ENCODE measurements at places on chromosomes 5 and 9. TPM values are rescaled to one million over a fixed set of nuclear protein-coding genes. Genes with fewer than 3 reads are reported as not detected.

The MYORG gene
- polyA plus RNA-seq: 6.7 TPM

The SLC4A9 gene
- 46.5 TPM for polyA plus RNA-seq

The ANXA1 gene
- polyA plus RNA-seq: 21.7 TPM

The WNT8A gene
- polyA plus RNA-seq: 0.11 TPM

The C5orf58 gene
- 0.11 TPM for polyA plus RNA-seq

The QRFP gene
- 0.58 TPM for polyA plus RNA-seq

The TOMM5 gene
- polyA plus RNA-seq: 138 TPM

The ARSI gene
- 3.5 TPM for polyA plus RNA-seq

The EPB41L4A gene
- 28.3 TPM for polyA plus RNA-seq

The RARS1 gene
- 93.8 TPM for polyA plus RNA-seq

The SLC22A4 gene
- 7.9 TPM for polyA plus RNA-seq

The GLRA1 gene
- polyA plus RNA-seq: 0.08 TPM

The PRDM9 gene
- polyA plus RNA-seq: not detected

The TAF1L gene
- 0.08 TPM for polyA plus RNA-seq

The CDH6 gene
- 51.0 TPM for polyA plus RNA-seq

The ENTREP1 gene
- 3.9 TPM for polyA plus RNA-seq

The SCGB3A2 gene
- polyA plus RNA-seq: not detected

The SLC27A6 gene
- 1.0 TPM for polyA plus RNA-seq

The RPS14 gene
- 1,987 TPM for polyA plus RNA-seq

The RANBP6 gene
- 36.3 TPM for polyA plus RNA-seq

The AGXT2 gene
- polyA plus RNA-seq: 74.1 TPM

The KIAA1191 gene
- polyA plus RNA-seq: 138 TPM

The PCDHGA3 gene
- 1.6 TPM for polyA plus RNA-seq

The GPX3 gene
- 1,289 TPM for polyA plus RNA-seq

The SLC25A25 gene
- polyA plus RNA-seq: 15.8 TPM

The GABRA1 gene
- polyA plus RNA-seq: not detected

The CARTPT gene
- 0.11 TPM for polyA plus RNA-seq

The ADGRD2 gene
- polyA plus RNA-seq: 0.35 TPM

The PLAC8L1 gene
- 0.38 TPM for polyA plus RNA-seq

The SDHA gene
- 139 TPM for polyA plus RNA-seq

The FRMD3 gene
- 19.3 TPM for polyA plus RNA-seq

The PPP3R2 gene
- not detected for polyA plus RNA-seq

The NAA35 gene
- 36.7 TPM for polyA plus RNA-seq
